Endothelial cell (in vitro differentiated cells): ENCODE measurements at places on chromosomes 5 and 9.

DNA sequence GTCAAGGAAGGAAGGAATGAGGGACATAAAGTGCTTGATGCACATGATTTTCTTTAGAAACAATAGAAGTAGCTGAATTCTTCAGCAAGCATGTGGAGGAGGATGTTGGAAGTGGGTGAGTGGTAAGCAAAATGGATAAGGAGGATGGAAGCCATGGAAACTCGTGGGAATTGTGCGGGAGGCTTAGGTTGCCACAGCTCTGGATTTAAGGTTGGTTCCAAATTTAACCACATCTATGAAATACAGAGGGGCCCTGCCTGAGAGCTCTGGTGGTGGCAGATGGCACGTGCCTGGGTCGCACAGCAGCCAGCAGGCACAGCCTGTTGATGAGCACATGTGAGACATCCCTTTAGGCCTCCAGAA, 284.7 kb downstream of the SMARCA2 start:
- DNase-seq = no peak

DNA sequence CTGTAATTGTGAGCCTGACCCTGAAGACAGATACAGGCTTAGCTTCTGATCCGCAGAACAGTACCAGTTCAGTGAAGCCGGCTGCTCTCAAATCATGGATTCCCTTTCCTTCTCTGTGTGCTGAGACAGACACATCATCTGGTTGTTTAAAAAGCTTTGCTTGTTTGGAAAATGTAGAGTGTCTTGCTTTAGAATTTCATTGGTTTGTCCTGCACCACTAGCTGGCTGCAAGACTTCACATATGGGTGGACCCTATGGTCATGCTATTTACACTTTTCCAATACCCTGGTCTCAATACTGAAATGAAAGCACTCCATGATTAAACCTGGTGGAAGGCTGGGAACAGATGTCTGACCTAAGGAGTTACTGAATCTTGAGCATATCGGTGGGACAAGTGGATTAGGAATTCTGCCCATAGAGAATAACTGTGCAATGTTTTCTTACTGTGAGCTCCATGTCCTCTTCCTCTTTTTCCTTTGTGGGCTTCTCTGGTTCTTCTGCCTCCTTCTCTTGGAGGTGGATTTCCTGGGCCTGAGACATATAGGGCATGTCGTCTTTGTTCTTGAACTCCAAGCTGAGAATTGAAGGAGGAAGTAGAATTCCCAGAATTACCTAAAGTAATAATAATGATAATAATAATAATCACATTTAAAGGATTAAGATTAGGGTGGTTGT, 201.1 kb upstream of the KLF9 start:
- DNase-seq = no peak

GRCh38 chr9:13410566-13411031, 131.1 kb upstream of the MPDZ start:
- no peak for DNase-seq

- DNase-seq = no peak
Measured at GRCh38 chr9:70801181-70801829, 320.1 kb downstream of the TRPM3 start.

DNA sequence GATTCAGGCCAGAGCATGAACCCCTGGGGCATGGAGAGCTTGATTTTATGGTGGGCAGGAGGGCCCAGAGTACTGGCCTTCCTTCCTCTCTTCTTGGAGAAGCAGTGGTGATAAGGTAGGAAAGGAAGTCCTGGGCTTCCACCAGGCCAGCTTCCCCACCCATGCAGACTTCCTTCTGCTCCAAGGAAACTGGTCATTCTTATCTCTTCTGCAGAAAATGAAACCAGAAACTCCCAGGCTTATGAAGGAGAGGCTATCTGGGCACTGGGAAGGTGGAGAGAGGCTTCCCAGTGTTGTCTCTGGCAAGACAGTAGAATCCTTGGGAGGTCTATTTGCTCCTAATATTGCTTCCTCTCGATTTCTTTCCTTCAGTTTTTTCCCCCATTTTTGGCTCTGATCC, 110.5 kb upstream of the EQTN start:
- no peak for DNase-seq

- no peak for DNase-seq
Measured at GRCh38 chr9:6142799-6143454, 72.7 kb upstream of the IL33 start.

DNA sequence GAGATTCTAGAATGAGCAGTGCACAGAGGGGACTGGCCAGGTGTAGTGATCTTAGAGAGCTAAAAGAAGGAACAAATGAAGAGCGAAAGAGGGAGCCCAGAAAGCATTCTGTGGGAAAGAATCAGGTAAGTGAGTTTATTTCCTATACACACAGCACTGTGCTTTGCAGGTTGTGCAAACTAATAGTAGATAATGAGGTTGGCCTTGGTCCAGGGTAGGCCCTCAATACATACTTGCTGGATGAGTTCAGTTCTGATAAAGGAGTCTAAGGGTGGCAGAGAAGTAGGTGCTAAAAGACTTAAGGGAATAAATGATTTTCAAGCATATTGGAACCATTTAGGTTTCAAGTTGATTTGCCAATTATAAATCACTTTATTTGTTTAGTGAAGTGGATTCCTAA, 122.0 kb downstream of the NPR3 start:
- DNase-seq = no peak

GRCh38 chr5:14410394-14411201, 171.0 kb upstream of the OTULINL start:
- no peak for DNase-seq

DNA sequence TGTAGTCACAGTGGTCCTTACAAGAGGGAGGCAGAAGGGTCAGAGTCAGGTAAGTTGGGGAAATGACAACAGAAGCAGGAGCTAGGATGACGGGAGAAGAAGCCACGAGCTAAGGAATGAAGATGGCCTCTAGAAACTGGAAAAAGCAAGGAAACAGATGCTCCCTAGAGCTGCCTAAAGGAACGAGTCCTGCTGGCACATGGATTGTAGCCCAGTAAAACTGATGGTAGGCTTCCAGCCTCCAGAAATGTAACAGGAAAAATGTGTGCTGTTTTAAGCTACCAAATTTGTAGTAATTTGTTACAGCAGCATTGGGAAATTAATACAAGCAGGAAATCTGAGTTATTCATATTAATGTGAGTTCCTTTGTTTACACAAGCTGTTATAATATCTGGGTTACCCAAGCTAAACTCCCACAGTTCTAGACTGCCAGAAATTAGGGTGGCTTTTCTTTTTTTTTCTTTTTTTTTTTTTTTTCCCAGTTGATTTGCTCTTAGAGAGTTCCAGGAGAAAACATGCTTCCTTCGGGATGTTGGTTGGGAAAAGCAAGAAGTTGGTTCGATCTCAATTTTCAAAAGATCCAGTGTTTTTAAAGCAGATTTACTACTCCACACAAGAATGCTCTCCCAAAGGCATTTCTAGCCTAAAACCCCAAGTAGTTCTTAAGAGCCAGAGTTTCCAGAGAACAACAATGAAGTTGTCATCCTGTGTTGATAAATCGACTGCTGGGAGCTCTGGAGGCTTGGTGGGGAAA, 400.0 kb upstream of the SLC24A2 start:
- no peak for DNase-seq

GRCh38 chr9:107224252-107224651, 58.8 kb upstream of the RAD23B start:
- no peak for DNase-seq
